ENCODE measurements at places on chromosomes 12 and 14.

- DNase-seq = no peak
Observed at GRCh38 chr12:98446682-98447081, 68.7 kb upstream of the TMPO start.

DNA sequence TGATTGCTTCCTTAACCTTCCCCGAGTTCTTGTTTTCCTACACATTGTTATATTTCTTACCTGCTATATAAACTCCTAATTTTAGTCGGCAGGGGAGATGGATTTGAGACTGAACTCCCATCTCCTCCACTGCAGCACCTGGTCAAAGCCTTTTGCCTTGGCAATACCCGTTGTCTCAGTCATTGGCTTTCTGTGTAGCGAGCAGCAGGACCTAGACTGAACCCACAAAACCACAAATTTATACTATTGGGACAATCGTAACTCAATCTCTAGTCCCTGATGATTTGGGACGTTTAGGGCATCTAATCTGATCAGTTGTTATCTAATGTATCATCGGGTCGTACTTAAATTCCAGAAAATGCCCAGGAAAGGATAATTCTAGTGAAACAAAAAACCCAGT is 37.8 kb upstream of the BAZ1A start:
- no peak for DNase-seq

DNA sequence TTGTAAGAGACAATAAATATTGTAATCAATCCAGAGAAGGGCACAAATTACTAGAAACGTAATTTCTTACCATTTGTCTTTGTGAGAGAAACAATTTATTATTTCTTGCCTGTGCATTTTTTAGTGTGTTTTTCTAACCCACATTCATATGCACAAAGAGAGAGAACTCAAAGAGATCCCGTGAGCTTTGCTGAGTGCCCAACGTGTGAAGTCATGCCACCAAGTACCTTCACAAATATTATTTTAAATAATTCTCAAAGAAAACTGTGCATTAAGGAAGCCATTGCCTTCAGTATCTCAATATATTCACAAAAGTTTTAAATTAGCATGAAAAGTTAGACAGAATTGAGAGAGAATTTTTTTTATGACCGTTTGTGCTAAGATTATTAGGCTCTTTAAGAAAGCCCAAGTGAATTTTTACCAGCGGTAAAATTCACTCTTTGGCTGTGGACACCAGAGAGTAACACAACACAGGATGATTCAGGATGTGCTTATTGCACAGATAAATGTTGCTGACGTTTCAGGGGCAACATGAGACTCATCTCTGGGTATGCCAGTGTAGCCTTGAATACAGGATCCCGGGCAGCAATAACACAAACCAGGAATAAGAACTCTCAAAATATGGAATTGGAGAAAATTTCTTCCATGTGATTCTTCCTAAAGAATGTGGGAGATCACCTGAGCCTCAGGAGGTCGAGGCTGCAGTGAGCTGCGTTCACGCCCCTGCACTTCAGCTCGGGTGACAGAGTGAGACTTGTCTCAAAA is 2.9 kb downstream of the ARHGDIB start:
- no peak for DNase-seq

DNA sequence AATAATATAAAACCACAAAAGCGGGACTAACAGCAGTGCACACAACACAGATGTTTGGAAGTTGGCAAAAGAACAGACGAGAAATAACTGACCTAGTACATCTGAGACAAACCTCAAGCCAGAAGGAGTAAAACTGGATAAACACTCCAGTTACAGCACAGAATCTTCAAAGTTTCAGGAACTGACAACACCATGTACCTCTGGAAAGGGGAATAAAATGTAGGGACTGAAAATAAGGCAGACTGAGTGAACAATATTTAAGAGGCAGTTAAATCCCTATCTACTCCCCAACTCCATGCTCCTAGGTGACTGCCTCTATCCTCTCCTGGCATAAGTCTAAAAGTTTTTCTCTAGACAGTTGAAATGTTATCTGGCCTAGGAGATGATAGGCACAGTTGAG is 57.9 kb downstream of the ZFYVE21 start:
- DNase-seq = no peak

DNA sequence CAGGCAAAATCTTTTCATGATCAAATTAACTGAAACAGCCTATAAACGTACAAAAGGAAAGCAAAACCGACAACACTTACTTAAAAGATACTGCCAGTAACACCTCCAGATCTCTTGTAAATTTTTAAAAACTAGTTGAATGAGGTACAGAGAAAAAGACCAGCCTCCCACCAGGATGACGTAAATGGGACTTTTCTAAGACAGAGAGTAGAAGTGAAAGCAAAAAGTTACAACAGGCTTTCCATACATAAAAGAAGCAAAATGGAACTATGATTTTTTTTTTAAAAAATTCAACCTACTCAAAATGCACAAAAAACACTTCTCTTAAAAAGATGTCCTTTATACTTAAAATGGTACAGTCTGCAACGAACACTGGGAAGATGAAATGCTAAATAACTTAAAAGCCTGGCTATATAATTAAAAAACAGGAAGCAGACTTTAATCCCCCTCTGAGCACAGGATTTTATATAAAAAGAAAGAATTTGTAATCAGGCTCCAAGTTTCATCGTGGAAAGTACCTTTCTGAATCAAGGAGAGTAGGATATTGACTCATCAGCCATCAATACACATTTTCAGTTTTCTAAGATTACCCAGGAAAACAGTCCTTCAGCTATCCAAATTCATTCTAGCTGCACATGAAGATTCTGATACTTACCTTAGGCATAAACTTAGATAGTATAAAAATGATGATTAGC is 14.2 kb upstream of the MYO1A start:
- DNase-seq = peak; percentile 72

- no peak for DNase-seq
Observed at GRCh38 chr14:56309198-56309597, 191.0 kb downstream of the PELI2 start.

GRCh38 chr14:65431951-65432350 is 19.4 kb downstream of the FUT8 start:
- no peak for DNase-seq

- no peak for DNase-seq
Observed at GRCh38 chr14:84254290-84254689, 1275.7 kb upstream of the FLRT2 start.

- peak; percentile 29 for DNase-seq
Observed at GRCh38 chr12:101696251-101697196, 916 bp upstream of the CHPT1 start.

- DNase-seq = no peak
Observed at GRCh38 chr12:121050725-121051124, 11.7 kb upstream of the OASL start.

DNA sequence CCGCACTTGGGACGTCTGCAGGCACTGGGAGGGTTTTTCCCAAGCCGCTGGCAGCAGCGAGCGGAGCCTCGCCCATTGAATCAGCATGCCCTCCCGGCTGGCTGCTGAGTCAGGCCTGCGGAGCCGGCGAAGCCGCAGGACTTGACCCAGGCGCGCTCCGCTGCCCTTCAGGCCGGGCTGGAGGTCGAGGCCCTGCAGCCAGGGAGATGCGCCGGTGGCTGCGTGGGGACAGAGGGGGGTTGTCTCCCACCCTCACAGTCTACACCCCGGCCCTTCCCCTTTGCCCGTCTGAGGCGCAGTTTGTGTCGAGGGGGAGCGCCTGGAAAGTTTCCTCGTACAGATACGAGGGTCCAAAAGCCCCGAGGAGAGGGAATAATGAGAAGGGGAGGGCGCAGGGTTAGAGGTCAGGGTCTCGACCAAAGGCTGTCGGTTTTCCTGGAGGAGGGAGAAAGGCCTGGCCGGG is 759 bp upstream of the KLC1 start:
- no peak for DNase-seq

DNA sequence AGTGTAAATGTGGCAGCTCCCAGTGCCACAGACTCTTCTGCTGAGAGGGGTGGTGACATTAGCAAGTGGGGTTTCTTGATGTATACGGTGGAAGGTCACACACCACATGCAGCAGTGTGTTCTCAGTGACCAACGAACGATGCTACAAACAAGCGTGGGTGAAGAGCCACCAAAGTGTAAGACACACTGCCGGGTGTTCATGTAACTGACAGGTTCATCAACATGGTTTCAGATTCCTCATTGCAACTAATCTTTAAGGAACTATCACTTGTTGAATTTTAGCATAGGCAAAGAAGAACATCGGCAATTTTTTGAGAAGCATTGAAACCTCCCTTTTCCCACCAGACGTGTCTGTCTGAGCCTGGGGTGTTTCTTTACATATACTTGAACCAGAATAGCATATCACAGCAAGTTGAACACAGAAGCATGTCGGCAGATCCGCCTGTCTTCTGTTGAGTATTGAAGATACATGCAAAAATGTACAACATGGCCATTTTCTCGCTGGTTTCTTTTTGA is 58.8 kb downstream of the PPP2R5C start:
- peak; percentile 56 for DNase-seq

DNA sequence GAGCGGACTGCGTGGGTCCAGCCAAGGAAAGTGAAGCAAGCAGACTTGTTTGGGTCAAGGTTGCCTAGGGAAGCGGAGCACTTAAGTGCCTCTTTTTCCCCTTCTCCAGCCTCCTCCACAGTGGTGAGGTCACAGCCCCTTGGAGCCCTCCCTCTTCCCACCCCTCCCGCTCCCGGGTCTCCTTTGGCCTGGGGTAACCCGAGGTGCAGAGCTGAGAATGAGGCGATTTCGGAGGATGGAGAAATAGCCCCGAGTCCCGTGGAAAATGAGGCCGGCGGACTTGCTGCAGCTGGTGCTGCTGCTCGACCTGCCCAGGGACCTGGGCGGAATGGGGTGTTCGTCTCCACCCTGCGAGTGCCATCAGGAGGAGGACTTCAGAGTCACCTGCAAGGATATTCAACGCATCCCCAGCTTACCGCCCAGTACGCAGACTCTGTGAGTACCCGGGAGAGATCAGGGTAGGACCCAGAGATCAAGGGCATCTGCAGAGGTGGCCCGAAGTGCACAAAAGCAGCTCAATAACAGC is at the start of gene TSHR:
TSHR (plus strand) TSS at position 206 of the 526 bp plus-strand sequence; CDS start at position 266, 60 bp downstream.
- no peak for DNase-seq

GRCh38 chr12:68904351-68904962 is 28.5 kb downstream of the CPM start:
- no peak for DNase-seq

DNA sequence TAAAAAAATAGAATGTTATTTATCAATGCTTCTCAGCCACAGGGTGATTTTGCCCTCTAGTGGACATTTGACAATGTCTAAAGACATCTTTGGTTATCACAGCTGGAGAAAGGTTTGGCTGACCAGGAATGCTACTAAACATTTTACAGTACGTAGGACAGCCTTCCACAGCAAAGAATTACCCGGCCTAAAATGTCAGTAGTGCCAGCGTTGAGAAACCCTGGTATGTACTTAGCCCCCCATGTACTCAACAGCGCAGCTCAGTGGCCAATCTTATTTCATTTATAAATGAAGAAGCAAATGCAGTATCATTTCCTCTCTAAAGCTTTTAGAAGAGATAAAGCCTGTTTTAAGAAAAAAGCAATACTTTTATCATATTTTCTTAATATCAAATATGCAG is 5.8 kb downstream of the MARK3 start:
- no peak for DNase-seq

- DNase-seq = no peak
Observed at GRCh38 chr12:114140576-114140975, 174.5 kb upstream of the RBM19 start.

DNA sequence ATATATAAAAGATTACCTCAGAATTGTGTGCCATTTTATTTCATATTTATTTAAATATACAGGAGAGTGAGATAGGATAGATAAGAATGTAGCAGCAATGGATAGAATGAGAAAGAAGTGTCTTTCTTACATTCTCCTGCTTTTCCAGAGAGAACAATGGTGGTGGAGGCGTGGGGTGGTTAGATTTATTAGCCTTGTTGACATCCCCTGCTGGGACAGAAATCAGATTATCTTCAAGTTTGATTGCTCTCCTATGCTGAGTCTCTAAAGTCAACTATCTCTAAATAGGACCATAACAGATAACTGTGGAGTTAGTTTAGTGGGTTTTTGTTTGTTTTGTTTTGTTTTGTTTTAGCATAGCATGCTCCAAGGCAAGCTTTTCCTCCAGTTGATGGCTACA is 397.6 kb downstream of the LRFN5 start:
- DNase-seq = no peak

GRCh38 chr12:49790741-49791555 is 37.3 kb downstream of the NCKAP5L start:
- no peak for DNase-seq

DNA sequence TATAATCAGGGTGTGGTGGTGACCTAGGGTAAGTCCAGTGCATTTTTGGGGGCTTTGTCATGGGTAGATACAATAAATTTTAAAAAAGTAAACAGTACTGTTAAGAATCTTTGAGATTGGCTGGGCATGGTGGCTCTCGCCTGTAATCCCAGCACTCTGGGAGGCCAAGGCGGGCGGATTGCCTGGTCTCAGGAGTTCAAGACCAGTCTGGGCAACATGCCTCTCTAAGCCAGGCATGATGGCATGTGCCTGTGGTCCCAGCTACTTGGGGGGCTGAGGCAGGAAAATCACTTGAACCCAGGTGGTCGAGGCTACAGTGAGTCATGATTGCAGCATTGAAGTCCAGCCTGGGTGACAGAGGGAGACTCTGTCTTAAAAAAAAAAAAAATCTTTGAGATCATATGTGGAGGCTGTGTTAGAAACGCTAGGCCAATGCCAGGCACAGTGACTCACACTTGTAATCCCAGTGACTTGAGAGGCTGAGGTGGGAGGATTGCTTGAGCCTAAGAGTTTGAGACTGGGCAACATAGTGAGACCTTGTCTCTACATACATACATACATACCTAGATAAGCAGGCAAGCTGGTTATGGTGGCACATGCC is 67.7 kb downstream of the PRKCH start:
- DNase-seq = peak; percentile 50

DNA sequence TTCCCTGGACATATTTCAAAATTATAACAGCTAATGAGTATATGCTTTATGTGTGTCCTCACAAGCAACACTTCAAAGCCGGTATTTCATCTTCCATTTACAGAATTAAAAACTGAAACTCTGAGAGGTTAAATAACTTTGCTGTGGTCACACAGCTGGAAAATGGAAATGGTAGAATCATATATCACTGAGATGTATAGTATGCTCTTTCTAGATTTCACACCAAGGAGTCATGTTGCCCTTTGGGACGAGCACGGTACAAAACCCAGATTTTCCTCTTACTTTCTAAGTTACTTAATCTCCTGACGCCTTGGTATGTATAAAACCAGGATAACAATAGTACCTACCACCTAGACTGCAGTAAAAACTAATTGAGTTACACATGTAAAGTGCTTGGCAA is 152.6 kb upstream of the GRIP1 start:
- no peak for DNase-seq

All from activated CD4-positive, alpha-beta T cell treated with anti-CD3 and anti-CD28 coated beads, Interleukin-2, amount 50 U/mL, for 16 hours (primary cell).